ENCODE measurements at places on chromosomes 1 and 21.
A peak's percentile ranks its signal among the peaks of the same experiment; 100 is the strongest.

DNA sequence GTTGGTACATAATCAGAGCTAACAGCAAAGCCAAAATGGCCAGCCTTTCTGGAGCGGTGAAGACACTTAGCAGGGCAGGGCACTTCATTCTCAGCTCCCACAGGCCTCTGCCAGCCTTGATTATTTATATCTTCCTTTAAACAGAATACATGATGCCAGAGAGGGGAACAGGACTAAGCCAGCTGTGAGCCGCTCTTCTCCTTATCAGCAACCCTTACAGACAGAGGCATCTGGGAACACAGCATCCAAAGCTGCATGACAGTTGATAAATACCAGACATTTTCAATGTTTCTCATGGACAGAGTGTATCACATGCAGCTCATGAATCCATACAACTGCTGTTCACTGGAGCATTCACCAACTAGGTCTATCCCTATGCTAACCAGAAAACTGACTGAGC is 29.1 kb downstream of the DNAJC11 start:
- no peak overlapping the region for H3K27ac ChIP-seq
- peaks cover 3% of the 10 kb centered on the region for H3K4me1 ChIP-seq
- H3K36me3 ChIP-seq, result peaks cover 24% of the 10 kb centered on the region
- H3K27me3 ChIP-seq, result no peaks in the 10 kb centered on the region
- no peak overlapping the region for H3K4me3 ChIP-seq
- DNase-seq, result no peak

DNA sequence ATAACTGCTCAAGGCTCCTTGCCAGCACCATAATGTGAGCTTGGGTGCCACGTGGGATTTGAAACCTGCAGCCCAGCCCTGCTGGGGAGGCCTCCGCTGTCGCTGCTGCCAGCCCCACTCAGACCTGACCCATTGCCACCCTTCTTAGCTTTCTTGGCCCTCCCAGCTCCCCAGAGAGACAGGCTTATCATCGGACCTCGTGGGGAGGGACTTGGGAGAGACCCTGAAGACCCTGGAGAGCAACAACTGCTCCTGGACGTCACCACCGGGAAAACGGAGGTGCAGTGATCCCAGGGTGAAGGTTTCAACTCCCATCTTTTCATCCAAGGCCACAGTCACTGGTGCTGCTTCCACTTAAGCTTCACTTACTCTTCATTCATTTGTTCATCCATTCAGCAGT is 596.1 kb downstream of the PTPRU start:
- H3K4me1 ChIP-seq, result no peaks in the 10 kb centered on the region
- no peak overlapping the region for H3K4me3 ChIP-seq
- no peaks in the 10 kb centered on the region for H3K36me3 ChIP-seq
- no peak for DNase-seq

GRCh38 chr1:168608796-168609715 is 32.7 kb downstream of the XCL1 start:
- no peaks in the 10 kb centered on the region for H3K36me3 ChIP-seq
- H3K27ac ChIP-seq, result no peak overlapping the region
- peaks cover 2% of the 10 kb centered on the region for H3K4me1 ChIP-seq
- H3K27me3 ChIP-seq, result peaks cover 18% of the 10 kb centered on the region
- no peak overlapping the region for H3K4me3 ChIP-seq

- H3K27me3 ChIP-seq, result no peaks in the 10 kb centered on the region
- DNase-seq, result no peak
- no peaks in the 10 kb centered on the region for H3K36me3 ChIP-seq
- no peak overlapping the region for H3K27ac ChIP-seq
- no peaks in the 10 kb centered on the region for H3K4me1 ChIP-seq
Measured at GRCh38 chr1:56516539-56517252, 62.7 kb downstream of the PLPP3 start.

GRCh38 chr1:107551456-107551855 is 410.6 kb downstream of the NTNG1 start:
- DNase-seq, result no peak
- H3K36me3 ChIP-seq, result no peaks in the 10 kb centered on the region
- H3K27ac ChIP-seq, result no peak overlapping the region

DNA sequence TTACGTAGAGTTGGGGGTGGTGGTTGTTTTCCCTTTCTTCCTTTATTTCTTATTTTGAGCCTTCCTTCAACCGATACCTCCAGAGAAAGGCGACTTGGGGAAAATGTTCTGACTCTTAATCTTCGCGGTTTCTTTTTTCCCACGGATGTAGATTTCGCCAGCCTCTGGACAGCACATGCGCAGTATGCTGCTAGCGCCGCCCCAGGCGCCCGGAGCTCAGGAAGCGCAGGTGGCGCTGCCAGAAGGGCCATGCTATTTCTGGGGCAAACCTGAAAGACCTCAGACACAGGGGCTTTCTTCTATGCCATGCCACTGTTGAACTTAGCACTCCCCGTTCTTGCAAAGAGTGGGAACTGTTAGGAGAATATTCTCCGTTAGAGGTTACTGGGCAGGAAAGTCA is 392.1 kb downstream of the KIF26B start:
- no peaks in the 10 kb centered on the region for H3K4me1 ChIP-seq
- no peak overlapping the region for H3K27ac ChIP-seq
- DNase-seq, result no peak
- H3K36me3 ChIP-seq, result no peaks in the 10 kb centered on the region

DNA sequence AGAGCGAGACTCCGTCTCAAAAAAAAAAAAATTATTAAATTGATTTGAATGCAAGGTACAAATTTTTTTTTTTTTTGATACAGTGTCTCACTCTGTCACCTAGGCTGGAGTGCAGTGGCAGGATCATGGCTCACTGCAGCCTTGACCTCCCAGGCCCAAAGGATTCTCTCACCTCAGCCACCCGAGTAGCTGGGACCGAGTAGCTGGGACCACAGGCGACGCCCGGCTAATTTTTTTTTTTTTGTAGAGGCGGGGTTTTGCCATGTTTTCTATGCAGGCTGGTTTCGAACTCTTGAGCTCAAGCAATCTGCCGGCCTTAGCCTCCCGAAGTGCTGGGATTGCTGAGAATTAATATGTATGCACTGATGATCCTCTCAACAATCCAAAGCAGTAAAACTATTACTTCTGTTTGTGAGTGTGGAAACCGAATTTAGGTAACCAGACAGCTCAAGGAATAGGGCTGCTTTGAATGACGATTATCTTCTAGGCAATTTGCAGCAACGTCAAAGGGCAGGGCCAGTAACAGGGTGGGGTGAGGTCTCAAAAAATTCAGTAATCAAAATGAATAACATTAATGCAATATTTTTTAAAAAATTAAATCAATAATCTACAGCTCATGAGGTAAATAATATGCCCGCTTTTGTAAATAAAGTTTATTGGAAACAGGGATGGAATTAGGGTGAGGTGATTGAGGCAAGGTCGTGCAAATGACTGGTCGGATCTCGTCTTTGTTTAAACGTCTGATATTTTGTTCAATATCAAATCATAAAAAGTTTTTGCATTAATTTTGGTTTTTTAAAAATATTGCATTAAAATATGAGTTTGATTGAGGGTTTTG is 1.2 kb downstream of the CLSPN start:
- H3K4me1 ChIP-seq, result peaks cover 26% of the 10 kb centered on the region
- peak overlapping the region; percentile 83 for H3K27ac ChIP-seq
- H3K27me3 ChIP-seq, result no peaks in the 10 kb centered on the region
- no peak for DNase-seq
- peaks cover 24% of the 10 kb centered on the region for H3K36me3 ChIP-seq
- H3K4me3 ChIP-seq, result peak overlapping the region; percentile 81

DNA sequence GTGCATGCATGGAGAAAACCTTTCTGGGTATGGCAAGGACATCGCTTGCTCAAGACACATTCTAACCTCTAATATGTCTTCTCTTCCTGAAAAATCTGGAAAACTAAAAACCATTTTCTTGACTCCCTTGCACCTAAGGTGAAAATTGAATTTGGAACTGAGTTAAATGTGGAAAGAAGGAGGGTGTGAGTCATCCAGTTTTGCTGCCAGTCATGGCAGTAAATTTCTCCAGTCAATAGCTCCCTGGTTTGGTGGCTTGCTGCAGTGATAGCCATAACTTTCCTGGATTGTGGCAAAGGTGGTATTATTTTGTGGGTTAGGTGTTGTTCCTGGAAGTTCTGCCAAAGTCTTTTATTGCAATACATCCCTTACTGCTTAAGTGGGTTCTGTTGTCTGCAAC is 2.5 kb downstream of the ZCCHC17 start:
- H3K4me3 ChIP-seq, result no peak overlapping the region
- peaks cover 9% of the 10 kb centered on the region for H3K36me3 ChIP-seq
- DNase-seq, result no peak
- H3K4me1 ChIP-seq, result peaks cover 19% of the 10 kb centered on the region
- no peaks in the 10 kb centered on the region for H3K27me3 ChIP-seq

- no peak overlapping the region for H3K27ac ChIP-seq
- H3K36me3 ChIP-seq, result peaks cover 15% of the 10 kb centered on the region
- H3K4me3 ChIP-seq, result no peak overlapping the region
- no peaks in the 10 kb centered on the region for H3K27me3 ChIP-seq
Measured at GRCh38 chr1:27141266-27142003, 13.5 kb downstream of the SLC9A1 start.
